GM12864 (cell line): ENCODE measurements at places on chromosomes 7 and 10.

DNA sequence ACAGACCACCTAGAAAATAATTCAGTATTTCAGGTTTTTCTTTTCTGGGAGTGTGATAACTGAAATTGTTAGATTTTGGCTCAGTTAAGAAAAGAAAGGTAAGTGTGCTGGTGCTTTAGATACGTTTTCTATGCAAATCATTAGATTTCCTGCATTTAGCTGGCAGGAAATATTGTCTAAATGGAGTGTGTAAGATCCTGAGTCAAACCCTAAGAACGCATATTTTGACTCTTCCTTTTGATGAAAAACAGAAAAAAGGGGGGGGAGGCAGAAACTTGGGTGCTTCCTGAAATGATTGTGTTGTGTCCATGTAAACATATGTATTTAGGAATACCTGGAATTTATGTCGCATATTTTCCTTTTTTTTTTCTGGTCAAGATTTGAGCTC lies 1.2 kb downstream of the GRK5 start:
- DNase-seq, result no peak

GRCh38 chr7:435630-436366 lies 83.8 kb downstream of the PDGFA start:
- no peak for DNase-seq

- DNase-seq, result no peak
Measured at GRCh38 chr7:116354171-116354545, 143.8 kb downstream of the TES start.

DNA sequence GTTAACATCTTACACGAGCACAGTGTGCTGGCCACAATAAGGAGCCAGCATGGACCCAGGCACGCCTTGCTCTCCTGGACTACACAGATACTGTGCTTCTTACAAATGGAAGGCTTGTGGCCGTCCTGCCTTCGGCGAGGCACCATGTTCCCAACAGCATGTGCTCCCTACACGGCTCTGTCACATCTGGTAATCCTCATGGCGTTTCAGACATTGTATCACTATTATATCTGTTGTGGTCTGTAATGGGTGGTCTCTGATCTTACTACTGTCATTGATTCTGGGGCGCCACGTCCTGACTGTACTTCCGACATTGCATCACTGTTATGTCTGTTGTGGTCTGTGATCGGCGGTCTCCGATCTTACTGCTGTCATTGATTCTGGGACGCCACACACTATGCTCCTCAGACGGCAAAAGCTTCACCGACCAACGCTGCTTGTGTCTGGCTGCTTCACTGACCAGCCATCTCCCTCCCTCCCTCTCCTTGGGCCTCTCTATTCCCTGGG lies 195.4 kb downstream of the MAD1L1 start:
- DNase-seq, result no peak

DNA sequence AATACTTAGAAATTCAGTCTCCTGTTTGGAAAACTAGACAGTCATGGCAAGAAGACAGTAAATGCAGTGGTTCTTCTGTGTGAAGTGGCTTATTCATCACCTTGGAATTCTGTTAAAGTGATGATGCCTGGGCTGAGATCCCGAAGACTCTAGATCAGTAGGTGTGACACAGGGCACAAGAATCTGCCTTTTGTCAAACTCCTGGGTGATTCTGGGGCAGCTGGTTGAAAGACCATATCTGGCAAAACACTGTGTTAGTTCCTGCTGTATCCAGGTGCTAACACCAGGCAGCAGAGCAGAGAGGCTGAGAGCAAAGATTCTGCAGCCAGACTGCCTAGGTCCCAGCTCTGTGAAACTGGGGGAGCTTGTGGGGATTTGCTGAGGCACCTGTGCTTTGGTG lies 26.5 kb downstream of the MRC1 start:
- no peak for DNase-seq

DNA sequence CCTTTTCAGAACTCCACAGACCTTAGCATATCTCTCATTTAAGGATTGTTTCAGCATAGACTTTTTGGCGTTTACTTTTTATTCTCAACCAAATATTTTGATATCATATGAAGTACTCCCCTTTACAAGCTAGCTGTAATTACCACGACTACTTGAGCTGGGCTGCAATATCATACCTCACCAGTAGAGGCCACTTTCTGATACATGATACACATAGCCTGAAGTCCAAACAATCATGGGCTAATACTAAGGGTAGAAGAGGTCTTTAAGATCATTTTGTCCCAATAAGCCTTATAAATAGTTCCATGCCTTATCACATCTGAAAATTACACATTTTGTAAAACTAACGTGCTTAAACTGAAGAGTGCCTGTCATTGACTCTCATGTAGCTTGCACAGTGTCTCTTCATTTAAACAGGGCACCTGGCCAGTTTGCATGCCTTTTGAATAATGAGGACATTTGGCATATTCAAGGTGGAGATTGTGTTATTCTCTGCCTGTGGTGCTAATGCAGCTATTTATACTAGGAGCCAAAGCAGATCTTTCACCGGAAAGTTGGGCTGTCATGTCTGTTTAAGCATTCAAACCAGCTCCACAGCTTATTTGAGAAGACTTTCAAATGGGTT lies 403.7 kb upstream of the ZMIZ1 start:
- no peak for DNase-seq

- peak; percentile 7 for DNase-seq
Measured at GRCh38 chr7:84389242-84389641, 194.7 kb upstream of the SEMA3A start.
